ENCODE measurements at places on chromosomes 5 and 9.
A peak's percentile ranks its signal among the peaks of the same experiment; 100 is the strongest.

DNA sequence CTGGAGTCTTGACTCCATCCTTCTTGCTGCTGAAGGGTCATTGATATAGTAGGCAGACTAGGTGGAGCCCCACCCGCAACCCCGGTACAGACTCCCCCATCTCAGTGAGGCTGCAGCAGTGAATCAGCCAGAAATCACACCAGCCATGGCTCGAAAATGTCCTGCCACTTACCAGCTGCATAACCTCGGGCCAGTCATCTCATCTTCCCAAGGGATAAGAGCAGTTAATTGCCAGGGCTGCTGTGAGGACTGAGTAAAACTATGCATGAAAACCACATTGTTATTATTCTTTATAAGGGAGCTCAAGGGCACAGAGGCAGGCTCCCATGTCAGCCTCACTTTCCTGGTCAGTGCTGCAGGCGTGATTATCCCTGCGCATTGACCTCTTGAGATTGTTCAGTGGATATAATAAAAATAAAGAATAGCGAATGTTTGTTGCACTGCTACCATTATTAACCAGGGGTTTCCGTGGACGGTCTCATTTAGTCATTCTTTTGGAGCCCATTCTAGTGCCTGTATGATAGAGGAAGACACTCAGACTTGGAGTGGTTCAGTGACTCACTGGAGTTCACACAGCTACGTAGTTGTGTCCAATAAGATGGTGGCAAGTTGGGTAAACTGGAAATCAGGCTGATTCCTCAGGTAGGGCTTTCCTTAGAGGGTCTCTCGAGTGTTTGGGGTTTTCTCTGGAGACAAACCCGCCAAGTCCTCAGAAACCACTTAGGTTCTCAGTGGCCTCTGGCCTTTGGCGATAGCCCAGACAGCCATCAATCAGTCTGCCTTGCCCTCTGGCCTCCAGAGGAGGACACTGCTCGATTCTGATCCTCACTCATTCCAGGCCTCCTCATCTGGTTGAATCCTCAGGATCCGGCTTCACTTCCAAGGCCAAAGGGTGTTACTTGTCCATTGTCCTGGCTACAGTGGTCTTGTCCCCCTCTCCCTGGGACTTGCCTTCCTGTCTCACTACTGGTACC, 39.9 kb downstream of the COL15A1 start:
- peak; percentile 67 for DNase-seq

DNA sequence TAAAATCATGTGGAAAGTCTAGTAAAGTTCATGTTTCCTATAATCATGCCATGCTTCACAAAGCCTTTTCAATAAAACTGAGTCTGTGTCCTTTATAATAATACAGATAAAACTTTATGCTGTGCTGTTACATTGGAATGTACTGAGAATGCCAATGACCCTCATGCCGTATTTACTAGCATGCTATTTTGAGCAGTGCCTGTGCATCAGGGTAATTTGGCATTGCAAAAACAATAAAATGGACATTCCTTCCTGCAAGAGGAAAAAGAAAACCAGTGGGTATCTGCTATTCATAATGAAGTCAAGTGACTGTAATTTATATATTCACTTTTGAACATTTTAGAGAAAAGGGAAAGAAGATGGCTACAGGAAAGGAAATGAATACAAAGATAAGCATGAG, 159.0 kb downstream of the PBX3 start:
- DNase-seq = peak; percentile 6

GRCh38 chr9:16154521-16155078, 601.8 kb downstream of the CCDC171 start:
- DNase-seq = no peak

- DNase-seq = no peak
Measured at GRCh38 chr9:94853887-94854286, 127.4 kb downstream of the AOPEP start.

GRCh38 chr5:83636156-83636555, 84.5 kb downstream of the HAPLN1 start:
- DNase-seq = no peak

DNA sequence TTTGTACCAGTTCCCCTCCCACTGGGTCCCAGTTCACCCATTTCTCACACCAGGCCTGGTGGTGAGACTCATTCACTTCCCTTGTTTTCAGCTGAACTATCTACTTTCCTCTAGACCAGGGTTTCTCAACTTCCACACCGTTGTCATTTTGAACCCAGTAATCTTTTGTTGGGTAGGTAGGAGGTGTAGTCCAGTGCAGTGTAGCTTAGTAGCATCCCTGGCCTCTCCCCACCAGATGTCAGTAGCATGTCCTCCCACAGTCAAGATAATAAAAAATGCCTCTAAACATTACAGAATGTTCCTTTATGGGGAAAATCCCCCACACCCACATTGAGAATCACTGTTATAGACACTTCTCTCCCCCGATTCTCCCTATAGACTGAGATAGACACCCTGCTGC, 299.1 kb downstream of the EPB41L4A start:
- no peak for DNase-seq

GRCh38 chr5:157252711-157253465, 13.0 kb upstream of the CYFIP2 start:
- DNase-seq = no peak

- no peak for DNase-seq
Measured at GRCh38 chr9:89455356-89455824, 42.5 kb downstream of the SEMA4D start.

DNA sequence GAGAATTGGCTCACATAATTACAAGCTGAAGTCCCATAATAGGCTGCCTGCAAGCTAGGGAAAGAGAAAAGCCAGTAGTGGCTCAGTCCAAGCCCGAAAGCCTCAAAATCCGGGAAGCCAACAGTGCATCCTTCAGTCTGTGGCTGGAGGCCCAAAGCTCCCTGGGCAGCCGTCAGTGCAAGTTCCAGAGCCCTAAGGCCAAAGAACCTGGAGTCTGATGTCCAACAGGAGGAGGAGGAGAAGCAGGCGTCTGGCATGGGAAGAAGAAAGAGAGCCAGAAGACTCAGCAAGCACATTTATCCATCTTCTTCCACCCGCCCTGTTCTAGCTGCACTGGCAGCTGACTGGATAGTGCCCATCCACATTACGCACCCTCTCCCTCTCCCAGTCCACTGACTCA, 213.4 kb downstream of the GAS1 start:
- DNase-seq = no peak

DNA sequence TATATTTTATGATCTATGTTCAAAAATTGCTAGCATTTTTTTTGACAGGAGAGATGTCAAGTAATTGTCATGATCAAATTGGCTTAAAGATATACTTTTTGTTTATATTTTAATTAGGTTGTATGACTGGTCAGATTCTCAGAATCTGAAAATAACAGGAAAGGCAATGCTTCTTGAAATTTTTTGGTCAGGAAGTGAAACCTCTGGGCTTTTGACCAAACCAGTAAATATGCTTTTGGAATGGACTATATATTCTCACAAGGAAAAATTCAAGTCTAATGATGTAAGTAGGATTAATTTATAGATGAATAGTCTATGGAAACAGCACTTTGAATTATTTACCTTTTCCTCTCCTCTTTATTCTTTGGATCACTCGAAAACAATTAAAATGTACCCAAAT, 52.3 kb downstream of the SLF1 start:
- DNase-seq = no peak

DNA sequence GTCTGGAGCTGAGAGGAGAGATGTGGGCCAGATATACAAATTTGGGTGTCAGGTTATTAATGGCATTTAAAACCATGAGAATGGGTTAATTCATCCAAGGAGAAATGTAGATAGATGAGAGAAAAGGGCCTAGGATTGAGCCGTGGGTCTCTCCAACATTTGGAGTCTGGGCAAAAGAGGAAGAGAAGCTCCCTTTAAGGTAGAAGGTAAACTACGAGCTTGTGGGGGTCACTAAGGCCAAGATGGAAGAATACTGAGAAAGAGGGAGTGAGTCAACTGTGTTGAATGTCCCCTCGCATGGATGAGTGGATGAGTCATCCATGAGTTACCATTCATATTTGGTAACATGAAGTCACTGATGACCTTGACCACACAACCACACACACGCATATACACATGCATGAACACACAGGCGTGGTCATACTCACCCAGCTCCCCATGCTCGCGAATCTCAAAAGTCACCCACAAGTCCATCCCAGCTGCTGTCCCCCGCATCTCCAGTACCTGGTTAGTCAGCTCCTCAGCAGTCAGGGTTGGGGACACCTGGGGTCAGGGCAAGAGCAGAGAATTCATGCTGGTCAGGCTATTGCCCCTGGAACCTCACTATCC, 6.8 kb upstream of the FCHSD1 start:
- DNase-seq = peak; percentile 79

GRCh38 chr9:7366121-7366520, 433.5 kb downstream of the DMAC1 start:
- DNase-seq = peak; percentile 50

DNA sequence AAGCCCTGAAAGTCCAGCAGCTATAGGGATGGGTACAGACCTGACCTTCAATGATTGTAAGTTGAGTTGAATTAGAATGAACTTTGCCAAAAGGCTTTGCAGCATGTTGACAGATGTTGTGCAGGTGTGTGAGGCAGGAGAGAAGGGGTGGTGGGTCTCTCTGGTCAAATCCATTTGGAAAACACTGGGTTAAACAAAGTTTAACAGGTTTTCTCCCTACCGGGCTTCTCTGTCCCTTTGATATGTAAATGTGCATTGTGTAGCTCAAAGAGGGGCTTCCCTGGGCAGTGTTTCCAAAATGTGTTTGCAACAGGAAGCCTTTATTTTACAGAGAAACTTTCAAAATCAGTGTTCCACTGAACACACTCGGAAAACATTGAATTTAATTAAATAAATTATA, 72.1 kb upstream of the BRINP1 start:
- DNase-seq = no peak

- DNase-seq = no peak
Measured at GRCh38 chr5:77921094-77921768, 145.1 kb upstream of the TBCA start.

DNA sequence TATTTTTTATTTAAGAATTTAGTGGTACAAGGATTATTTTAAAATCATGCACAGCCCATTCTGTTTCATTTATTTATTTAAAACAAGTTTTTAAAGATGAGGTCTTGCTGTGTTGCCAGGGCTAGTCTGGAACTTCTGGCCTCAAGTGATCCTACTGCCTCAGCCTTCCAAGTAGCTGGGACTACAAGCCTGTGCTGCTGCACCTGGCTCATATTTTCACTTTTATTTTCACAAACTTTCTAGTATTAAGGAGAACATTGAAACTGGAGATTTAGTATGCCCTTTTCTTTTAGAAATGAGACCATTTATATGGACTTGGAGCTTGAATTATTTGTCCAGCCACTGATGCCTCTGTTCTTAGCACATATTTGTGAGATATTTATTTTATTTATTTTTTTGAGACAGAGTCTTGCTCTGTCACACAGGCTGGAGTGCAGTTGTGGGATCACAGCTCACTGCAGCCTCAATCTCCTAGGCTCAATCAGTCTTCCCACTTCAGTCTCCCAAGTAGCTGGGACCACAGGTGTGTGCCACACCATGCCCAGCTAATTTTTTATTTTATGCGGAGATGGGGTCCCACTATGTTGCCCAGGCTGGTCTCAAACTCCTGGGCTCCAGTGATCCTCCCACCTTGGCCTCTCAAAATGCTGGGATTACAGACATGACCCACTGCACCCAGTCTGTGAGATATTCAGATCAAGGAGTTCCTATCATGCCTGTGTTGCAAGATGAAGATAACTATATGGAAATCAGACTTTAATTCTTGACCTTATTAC, 7.4 kb downstream of the DMXL1 start:
- DNase-seq = no peak

GRCh38 chr5:180718810-180719453, 20.9 kb downstream of the OR2Y1 start:
- peak; percentile 4 for DNase-seq

GRCh38 chr9:135315572-135315971, 164.0 kb upstream of the PPP1R26 start:
- DNase-seq = no peak

GRCh38 chr5:36772276-36773140, 104.1 kb upstream of the NIPBL start:
- no peak for DNase-seq

GRCh38 chr5:106311230-106311915, 1359.4 kb downstream of the EFNA5 start:
- DNase-seq = no peak

DNA sequence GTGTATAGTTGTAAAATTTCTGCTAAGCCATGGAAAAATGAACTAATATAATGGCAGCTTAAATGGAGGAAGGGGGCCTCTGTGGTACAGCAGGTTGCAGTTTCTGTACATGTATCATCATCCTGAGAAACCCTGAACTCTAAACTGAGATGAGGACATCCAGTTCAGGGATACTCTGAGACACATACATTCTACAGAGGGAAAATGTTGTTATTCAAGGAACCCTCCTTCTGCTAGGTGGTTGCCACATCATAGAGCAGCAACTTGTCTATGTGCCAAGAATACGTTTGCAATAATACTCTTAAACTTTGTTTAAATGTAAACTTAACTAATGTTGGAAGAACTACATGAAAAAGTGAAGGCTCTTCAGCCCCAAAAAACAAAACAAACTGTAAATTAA, 1310.8 kb upstream of the WWC1 start:
- no peak for DNase-seq

DNA sequence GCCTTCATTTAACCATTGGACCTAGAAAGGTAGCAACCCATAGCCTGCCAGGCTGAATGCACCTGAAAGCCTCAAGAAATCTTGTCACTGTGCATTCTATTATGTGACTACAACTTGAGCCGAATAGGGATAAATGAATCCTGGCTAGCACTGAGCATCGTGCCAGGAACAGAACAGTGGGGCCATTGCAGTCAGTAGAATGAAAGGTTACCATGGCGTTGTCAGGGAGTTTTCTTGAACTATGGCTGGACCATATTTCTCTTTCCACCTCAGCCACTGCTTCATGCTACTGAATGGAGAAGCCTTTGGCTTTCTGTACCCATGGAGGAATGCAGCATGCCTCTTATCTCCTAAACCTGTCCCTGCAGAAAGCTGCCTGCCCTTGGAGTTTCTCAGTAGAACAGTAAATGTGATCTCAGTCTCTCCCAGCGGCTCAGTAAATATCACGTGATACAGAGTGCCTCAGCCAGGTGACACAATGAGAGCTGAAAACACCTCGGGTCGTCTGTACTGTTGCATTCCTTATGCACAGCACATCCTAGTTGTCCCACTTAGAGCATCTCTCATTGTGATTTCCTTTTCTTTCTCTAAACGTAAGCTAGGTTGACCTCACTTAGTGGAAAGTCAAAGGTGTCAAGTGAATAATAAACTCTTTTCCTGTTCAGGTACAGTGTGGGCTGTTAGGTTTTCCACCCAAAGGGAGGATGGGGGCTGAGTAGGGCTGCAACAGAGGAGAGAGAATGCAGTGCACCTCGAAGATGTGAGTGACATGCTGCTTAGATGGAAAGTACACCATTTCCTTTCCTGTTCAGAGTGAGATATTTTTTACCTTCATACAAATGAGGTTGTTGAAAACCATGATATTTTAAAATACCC, 115.3 kb downstream of the MACIR start:
- no peak for DNase-seq

GRCh38 chr5:170285181-170285580, 12.4 kb downstream of the LCP2 start:
- no peak for DNase-seq
